ENCODE measurements at places on chromosomes 12 and 14.

DNA sequence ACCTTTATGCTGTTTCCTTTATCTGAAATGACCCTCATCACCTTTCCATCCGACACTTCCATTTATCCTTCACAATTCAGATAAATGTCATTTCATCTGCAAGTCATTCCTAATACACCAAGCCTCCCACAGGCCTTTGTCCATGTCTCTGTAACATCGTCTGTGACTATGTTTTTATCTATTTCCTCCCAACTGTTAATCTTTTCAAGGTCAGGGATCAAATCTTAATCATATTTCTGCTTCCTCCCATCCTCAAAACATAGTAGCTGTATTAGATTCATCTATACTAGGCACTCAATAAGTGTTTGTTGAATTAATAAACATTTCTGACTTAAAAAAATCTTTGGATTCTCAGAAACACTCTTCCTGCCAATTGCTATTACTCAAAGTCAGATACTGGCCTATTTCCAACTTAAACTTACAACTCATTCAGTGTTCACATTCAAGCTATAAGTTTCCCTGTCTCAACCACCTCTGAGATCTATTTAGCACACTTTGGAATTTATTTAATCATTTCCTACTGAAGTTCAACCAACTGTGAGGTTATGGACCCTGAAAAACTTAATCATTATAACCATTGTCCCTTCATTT is 100.2 kb upstream of the ALX1 start:
- no peak for DNase-seq

DNA sequence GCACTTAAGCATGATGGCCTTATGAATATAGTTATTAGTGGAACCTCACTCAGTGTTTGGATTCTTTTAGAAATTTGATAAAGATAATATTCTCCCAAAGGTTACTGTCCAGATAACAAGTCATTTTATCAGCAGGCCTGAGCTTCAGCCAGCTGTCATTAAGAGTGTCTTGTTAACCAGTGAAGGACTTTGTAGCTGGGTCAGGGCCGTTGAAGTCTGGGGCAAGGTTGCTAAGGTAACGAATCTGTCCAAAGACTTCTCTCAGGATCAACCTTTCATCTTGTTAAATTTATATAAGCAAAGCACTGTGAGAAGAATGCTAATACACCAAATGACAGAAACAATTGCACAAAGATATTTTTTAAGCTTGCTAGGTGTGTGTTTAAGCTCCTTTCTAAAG is 271.3 kb upstream of the TMPO start:
- DNase-seq = no peak

- DNase-seq = peak; percentile 86
Measured at GRCh38 chr12:12714276-12715021, 2.7 kb upstream of the CDKN1B start.

DNA sequence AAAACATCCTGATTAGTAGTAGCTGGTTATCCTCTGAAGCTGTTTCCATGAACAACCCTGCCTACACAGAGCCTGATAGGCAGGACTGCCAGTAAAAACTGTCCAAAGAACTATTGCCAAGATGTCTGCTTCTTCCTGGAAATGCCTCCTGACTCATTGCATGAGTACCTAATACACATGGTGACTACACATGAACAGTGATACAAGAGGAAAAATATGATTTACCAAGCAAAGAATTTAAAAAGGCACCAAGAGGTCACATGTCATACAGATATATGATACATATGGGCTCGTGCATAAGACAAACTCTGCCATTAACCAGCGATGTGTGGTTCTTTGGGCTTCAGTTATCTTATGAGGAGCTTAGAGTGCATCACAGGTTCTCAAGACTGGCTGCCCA is 552.3 kb downstream of the SLC16A7 start:
- DNase-seq = no peak

GRCh38 chr12:97260786-97261185 is 201.8 kb upstream of the RMST start:
- no peak for DNase-seq

GRCh38 chr12:98592825-98593322 is 612 bp upstream of the SLC25A3 start:
- no peak for DNase-seq

- DNase-seq = no peak
Measured at GRCh38 chr12:75455839-75456238, 24.7 kb upstream of the GLIPR1 start.

DNA sequence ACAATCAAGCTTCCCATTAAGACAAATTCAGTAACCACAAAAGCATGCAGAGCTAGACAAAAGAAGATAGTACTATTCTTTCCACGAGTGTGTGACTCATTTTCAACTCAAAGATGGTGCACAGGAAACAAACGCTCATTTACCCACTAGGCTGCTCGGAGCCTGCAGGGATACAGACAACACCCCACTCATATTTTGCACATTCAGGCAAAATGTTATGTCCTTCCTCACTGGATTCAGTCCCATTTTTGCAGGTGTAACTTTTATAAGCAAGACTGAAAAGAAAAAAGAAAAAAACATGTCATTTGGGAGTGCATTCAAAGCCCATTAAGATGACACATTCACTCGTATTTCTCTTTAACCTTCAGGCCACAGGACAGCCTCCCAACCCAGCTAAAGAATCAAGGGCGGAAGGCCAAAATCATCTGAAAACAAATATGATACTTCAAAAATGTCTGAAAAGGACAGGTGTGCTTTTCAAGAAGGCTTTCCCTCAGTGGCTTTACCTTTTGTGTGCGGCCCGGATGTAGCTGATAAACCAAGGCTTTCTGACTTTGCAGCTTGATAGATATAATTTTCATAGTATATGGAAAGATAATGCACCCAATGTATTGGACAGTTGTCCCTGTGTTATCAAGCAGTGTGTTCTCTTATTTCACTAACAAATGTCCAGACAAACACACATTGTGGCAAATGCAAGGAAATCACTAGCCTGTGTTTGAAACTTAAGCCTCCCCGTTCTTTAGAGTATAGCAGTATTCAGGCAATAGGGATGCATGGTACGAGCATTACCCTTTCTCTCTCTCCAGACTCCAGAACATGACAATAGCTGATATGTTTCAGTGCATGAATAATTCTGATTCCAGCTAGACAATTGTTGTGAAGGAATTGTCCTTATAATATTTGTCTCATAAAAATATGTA is 147.8 kb upstream of the KRR1 start:
- DNase-seq = no peak

DNA sequence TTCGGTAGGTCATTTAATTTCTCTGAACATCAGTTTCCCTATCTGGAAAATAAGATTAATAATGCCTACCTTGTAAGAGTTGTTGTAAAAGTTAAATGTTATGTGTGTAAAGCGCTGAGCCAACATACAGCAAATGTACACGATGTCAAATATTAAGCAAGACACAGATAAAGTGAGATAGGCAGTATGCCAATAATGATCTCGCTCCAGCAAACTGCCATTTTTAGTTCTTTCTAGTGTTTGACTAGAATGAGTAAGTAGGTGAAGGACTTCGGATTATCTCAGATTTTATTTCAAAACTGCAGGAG is 840 bp downstream of the DHRS7 start:
- no peak for DNase-seq

GRCh38 chr12:22209422-22209821 is 125.1 kb downstream of the ST8SIA1 start:
- no peak for DNase-seq

- DNase-seq = peak; percentile 38
Measured at GRCh38 chr12:108629824-108630476, 3.7 kb downstream of the SELPLG start.

GRCh38 chr12:13496111-13496510 is 299.6 kb downstream of the EMP1 start:
- no peak for DNase-seq

GRCh38 chr12:45290216-45290605 is 74.3 kb downstream of the ANO6 start:
- DNase-seq = no peak

DNA sequence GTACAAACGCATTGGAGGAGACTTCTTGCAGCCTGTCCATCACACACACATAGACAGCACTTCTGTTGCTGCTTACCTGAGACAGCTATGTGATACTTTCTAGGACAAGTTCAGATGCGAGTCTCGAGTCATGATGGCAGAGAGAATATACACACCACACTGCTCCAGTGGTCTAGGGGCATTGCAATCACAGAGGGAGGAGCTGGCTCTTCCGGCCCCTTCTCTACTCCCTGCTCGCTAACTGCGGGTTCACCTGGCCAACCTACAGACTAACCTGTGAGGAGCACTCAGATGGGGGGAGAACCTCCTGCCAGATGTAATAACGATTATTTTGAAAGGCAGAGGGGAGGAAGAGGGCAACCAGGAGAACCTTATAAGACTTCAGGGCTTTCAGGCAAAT is 30.7 kb downstream of the EMP1 start:
- DNase-seq = no peak

DNA sequence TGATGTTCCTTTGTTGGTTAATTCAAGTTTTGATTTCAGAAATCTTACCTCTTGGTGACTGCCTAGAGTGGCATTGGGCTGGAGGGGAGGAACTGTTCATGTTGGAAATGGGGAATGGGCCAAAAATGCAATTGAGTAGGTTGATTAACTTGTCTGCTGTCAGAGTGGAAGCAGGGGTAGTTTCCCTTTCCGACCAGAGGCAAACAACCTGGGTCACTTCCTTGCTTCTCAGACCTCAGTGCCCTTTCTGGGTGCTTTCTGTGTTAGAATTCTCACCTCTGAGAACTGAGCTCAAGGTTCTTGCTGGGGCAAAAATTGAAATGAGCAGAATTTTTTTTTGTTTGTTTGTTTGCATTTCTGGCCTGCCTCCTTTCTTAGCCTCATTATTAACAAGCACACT is 2.3 kb upstream of the M6PR start:
- no peak for DNase-seq

Data from B cell (primary cell).